ENCODE measurements at places on chromosomes 1 and 21. TPM values are rescaled to one million over a fixed set of nuclear protein-coding genes. Genes with fewer than 3 reads are reported as not detected.
A peak's percentile ranks its signal among the peaks of the same experiment; 100 is the strongest.

GRCh38 chr21:45638707-45639106 lies 4.8 kb upstream of the PCBP3 start:
- DNase-seq = no peak

DNA sequence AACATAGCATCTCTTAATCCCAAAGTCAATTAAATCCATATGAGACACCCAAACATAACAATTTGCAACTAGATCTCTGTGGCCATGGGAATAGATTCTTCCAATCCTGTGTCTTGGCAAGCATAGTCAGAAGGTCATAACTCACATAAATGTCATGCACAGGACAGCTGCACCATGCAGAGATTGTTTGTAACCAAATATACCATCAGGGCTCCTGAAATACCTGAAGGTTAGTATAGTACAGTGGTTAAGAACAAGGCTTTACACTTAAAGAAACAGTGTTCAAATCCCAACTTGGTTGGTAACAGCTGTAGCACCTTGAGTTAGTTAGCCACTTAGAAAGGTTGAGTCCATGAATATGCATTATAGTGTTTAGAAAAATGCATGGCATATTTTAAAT lies 82.6 kb upstream of the CCDC190 start:
- DNase-seq = no peak

DNA sequence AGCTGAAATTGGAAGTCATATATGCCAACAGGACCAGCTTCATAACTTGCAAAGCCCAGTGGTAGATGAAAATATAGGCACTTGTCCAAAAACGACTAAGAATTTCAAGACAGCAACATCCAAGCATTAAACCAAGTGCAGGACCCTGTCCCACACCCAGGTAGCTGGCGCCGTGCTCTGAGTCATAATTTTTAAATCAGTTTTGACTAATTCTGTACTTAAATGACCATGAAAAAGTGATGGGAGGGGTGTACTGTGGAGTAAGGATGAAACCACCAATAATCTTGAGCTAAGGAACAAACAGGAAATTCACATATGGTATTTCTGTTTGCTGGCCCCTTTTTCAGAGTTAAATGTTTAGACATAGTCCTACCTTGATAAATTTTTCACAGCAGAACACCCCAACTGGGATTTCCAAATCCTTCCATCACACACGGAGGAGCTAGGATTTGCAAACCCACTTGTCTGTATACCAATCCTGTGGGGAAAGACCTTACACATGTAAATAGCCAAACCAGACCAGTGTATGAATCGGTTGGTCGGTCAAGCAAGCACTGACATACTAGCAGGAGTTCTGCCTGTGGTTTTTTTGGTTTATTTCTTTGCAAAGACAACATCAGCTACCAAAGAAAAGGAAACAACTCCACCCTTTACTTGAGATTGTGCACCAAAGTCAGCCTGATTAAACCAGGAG lies 235.7 kb upstream of the RAB4A start:
- no peak for DNase-seq

GRCh38 chr1:175148068-175148467 lies 44.5 kb downstream of the KIAA0040 start:
- DNase-seq = no peak

DNA sequence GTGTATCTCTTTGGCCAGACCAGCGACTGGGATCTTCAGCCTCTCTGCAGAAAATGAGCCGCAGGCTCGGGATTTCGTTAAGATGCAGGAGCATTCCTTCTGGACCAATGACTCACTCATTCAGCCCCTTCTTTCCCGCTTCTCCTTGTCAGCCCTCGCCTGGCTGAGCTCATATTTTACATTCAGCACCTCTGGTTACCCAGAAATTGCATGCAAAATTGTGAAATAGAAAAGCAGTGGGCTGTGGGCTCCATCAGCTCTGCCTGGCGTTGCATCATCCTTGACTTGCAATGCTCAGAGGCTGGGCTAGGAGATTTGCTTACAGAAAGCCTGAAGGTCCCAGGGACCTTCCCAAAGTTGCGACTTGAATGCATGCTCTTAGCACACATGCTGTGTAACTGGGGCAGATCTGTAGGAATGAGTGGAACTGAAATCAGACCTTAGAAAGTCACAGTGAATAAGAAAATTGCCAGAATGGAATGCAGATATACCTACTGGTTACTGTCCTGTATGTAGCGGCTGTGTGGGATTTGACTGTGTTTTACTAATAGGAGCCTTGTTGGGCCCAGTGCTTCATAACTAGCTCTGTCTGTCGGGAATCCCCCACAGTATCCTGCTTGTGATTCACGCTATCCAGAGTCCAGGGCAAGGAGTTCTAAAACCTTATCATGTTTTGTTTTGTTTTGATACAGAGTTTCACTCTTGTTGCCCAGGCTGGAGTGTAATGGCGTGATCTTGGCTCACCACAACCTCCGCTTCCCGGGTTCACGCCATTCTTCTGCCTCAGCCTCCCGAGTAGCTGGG lies 444.8 kb downstream of the KIF26B start:
- DNase-seq = no peak

DNA sequence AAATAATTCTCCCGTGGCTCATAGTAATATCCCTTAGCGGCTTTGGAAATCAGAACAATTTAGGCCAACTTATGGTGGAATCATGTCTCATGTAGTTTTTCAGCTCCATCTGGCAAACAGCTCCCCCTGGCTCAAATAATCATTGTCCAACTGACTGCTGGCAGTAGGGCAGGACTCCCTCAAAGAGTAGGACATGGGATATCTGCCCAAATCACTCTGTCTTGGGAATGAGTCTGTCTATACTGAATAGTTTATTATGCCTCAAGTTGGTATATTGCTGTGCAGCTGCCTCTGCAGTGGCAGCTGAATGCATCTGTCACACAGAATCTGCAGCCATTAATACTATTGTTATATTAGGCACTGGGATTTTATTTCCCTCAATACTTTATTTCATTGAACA lies 255.7 kb downstream of the COL11A1 start:
- no peak for DNase-seq

DNA sequence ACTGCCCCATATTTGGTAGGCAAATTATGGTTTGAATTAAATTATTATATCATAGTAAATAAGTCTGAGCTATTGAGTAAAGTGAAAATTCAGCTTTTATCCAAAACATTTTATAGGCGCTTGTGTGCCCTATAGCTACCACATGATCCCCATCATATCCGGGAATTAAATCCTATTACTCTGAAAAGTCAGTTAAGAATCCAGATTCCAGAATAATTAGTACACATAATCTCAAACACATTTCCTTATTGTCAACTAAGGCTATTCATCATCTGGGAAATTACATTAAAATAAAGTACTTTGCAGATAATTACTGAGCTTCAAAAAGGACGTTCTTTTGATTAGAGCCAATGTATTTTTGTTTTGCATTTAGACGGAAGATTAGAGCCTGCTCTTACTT lies 72.3 kb downstream of the CTH start:
- no peak for DNase-seq

DNA sequence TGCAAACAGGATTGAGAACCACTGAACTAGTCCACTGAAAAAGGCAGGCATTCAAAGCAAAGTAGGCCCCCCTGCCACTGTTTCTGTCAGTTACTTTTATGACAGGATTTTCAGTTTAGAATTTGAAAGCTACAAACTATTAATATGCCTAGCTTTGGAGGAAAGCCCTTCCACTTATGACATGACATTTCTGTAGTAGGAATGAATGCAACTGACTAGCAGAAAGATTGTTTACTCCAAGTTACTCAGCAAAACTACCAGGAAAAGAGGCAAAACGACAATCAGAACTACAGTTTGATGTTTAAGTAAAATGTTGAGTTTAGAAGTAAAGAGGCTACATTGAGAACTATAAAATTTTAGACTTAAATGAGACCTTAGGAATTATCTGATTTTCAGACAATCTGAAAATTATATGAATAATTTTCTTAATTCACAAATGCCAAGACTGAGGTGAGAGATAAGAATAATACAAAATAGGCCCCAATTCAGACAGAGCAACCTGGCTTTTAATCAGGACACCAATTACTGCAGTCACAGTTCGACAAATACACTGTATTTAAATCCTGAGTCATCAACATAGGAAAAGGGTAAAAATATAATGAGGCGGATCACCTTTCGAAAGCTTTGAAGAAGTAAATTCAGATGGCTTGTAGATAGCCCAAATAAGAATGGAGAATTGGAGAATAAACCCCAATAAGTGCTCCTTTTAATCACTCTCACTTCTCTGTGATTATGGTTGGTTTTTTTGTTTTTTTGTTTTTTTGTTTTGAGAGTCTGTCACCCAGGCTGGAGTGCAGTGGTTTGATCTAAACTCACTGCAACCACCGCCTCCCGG lies 2.2 kb downstream of the PRKAB2 start:
- DNase-seq = no peak

DNA sequence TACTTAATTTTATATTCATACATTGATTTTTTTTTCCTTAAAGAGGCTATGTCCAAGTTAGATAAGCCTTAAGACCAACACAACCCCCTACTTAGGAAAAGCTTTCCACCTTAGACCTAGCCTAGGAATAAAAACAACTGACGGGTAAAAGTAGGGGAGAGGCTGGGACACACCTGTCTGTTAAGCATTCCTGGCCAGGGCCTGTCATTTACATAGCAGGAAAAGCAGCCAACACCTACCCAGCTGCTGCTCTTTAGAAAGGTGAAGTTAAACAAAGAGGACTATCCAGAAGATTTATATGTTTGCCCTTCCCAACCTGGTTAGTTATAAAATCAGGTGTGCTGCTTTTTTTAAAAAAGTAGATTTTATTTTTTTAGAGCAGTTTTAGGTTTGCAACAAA lies 29.1 kb upstream of the SAMD13 start:
- DNase-seq = no peak

DNA sequence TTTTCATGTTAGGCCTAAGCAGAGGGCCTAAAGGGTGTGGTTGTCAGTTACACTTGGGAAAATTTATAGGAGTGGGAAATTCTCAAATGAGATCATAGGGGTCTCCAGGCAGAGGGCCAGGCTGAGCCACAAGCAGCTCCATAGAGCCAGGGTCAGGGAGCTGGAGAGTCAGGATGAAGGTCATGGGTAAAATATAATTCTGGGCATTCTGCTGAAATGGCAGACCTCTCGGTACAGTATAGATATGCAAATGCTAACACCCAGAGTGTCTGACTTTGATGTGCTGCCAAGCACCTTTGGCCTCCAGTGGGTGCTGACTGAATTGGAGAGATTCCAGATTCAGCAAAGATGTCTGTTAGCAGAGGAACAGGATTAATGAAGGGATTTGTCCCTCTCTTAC lies 40.1 kb downstream of the DNM3 start:
- DNase-seq = no peak

DNA sequence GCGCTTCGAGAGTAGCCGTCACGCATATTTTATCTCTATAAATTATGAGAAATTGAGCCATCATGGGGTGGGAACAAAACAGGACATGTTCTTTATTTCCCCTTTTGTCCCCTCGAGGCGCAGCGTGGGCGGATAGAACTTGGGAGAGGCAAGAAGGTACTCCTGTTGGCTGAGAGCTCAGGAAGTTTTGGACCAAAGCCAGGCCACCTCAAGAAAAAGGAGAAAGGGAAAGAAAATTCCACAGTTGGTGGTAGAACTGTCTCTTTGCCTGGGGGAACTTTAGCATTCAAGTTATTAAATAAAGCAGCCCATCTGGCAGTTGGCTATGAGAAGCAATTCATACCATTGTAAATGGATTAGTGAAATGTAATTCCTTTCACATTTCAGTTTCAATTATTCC lies 76.4 kb upstream of the DSCAM start:
- DNase-seq = no peak

DNA sequence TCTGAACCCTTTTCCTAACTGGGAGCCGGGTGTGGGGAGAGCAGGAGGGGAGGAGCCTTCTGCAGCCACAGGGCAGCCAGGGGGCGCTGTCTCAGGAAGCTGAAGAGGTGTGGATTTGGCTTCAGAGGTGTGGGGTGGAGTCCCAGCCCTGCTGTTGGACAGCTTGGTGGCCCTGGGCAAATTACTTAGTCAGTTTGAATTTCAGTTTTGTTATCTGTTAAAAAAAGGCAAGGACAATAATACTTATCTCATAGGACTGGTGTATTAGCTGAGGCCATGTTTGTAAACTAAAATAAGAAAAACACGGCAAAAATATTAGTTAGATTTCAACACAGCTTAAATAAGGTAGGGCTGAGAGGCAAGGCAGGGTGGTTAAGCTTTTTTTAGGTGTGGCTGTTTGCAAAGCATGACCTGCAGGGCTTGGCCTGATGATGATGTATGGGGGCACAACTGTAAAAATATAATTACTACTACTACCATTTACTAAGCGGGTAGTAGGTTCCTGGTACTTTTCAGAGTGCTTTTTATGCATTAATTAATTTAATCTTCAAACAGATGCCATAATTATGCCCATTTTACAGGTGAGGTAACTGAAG lies 111.8 kb downstream of the PLXNA2 start:
- peak; percentile 36 for DNase-seq

The SLC1A7 gene
- not detected for total RNA-seq

The ANGPTL3 gene
- not detected for total RNA-seq

The PLA2G2C gene
- 0.30 TPM for total RNA-seq

The TMPRSS3 gene
- total RNA-seq = 81.0 TPM

The CATSPERE gene
- 0.25 TPM for total RNA-seq

The ATP1A2 gene
- not detected for total RNA-seq

The S100A12 gene
- total RNA-seq = not detected

The CLCNKB gene
- total RNA-seq = not detected

All from activated T-helper 2 cell treated with anti-CD3 and anti-CD28 coated beads, Interferon-gamma antibody, Interleukin-2, Interleukin-4, amounts not matched to agents 10 μg/mL and 5 μg/mL and 100 μg/mL, durations not matched to agents 14 hours and 24 hours and 36 hours (primary cell).